Renal cortical epithelial cell (primary cell): ENCODE measurements at places on chromosomes 2 and 18. TPM values are rescaled to one million over a fixed set of nuclear protein-coding genes. Genes with fewer than 3 reads are reported as not detected.

DNA sequence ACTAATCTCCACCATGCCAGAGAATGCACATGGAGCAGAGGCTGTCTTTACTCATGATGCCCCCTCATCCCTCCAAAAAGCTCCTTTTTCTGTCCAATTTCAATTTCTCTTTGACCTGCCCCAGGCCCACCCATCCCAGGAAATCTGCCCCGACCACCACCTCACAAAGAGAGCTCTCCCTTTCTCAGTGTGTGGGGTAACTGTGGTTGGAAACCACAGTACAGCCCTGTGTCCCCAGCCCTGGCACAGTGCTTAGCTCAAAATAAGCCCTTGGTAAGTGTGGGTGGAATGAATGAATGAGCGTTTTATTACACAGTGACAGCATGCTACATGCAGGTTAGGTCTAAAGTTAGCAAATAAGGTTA lies 43.7 kb upstream of the CAB39 start:
- DNase-seq: no peak

GRCh38 chr2:8132351-8132831 lies 549.5 kb upstream of the ID2 start:
- DNase-seq: no peak

DNA sequence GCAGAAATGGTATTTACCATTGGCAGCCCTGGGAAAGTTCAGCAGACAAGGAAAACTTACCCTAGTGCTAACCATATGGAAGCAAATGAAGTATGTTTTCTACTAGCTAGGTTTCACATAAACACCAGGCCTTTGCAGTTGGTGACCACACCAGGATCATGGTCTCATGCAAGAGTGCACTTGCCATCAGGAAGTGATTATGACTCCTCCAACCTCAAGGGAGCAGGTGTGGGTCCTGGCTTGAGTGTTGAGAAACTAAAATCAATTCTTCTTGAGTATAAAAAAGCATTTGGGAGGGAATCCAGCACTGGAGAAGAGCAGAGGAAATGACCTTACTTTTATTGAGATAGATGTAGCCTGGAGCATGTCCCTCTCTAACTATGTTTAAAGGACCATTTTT lies 56.8 kb upstream of the SPAG16 start:
- DNase-seq: peak; percentile 51

- no peak for DNase-seq
These were observed 102.3 kb upstream of the ALPP start for GRCh38 chr2:232276084-232276732.

- no peak for DNase-seq
These were observed 270.8 kb upstream of the UBE2E3 start for GRCh38 chr2:180709392-180710145.

GRCh38 chr2:240289701-240290431 lies 145.6 kb upstream of the GPC1 start:
- no peak for DNase-seq

DNA sequence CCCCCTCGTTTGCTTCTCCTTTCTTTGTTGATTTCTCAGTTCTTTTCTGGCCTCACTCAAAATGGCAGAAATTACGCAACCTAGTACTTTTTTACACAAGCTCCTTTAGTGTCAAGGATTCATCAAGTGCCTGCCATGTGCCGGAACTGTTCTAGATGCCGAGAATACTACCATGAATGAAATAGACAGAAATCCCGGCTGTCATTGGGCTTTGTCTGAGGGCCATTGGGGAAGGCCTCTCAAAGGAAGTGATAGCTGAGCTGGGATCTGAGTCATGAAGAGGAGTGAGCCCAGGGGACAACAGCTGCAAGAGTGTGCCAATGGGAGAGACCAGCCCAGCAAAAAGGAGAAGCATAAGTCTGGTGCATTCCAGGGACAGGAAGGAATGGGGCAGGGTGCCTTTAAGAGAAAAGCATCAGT lies 34.3 kb upstream of the PPP1CB start:
- peak; percentile 75 for DNase-seq

DNA sequence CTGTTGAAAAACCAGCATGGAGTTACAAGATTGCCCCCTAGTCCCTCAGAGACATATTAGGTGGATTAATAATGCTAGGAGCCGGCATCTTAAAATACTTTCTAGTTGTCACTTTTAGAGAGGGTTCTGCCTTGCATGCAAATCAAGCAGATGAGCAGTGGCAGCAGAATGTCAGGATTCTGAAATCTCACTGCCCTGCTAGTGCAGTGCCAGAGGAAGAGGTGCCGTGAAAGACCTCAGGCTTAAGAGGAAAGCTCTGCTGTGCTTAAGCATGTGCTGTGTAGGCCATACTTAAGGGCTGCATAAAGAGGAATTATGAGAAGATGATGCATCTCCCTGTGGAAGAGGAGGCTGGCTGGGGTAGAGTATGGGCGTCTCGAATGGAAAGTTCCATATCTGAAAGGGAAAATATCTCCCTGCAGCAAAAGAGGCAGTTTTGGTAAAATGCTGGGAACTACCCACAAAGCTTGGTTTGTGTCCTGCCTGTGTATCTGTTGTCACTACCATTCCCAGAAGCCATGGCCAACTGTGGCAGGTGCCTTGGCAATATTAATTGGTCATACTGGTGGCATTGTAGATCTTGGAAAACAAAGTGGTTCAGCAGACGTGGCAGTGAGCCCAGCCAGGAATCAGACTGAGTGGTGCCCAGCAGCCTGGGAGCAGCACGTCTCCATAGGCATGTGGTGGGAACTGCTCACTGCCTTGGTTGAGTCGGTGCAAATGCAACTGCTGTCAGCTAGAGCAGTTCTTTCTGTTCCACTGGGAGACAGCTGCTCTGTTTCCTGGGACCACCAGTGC lies 131.9 kb downstream of the EVA1A start:
- DNase-seq: no peak

DNA sequence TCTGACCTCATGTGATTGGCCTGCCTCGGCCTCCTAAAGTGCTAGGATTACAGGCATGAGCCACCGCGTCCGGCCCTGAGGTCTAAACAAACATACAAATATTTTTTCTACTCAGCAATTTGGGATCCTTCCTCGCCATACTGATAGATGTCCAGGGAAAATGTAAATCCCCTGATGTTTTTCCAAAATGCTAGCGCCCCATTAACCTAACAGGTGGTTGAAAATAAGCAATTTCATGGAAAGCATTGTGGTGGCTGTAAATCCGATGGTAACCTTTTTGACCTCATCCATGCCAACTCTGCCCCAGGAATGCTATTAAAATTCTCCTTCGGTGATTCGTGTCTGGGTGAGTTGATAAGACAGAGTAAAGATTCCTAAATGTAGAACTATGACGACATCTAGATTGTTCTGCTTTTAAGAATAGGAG lies 19.3 kb downstream of the GEMIN6 start:
- DNase-seq: peak; percentile 41

- no peak for DNase-seq
These were observed 394.3 kb upstream of the CHST9 start for GRCh38 chr18:27579364-27579763.

GRCh38 chr18:47151439-47151838 lies 1.1 kb upstream of the HDHD2 start:
- DNase-seq: no peak

- no peak for DNase-seq
These were observed 2.9 kb downstream of the CAMKMT start for GRCh38 chr2:44364604-44365003.

DNA sequence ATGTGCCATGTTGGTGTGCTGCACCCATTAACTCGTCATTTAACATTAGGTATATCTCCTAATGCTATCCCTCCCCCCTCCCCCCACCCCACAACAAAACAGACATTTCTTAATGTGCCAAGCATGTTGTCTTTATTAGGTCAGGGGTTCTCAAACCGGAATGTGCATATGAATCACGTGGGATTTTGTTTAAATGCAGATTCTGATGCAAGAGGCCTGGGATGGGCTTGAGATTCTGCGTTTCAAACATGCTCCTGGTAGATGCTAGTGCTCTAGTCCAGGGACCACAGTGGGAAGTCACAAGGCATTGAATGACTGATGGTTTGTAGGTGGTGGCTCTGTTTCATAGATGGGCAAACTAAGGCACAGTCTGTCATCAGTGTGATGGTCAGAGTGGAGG lies 184.7 kb downstream of the SMAD7 start:
- DNase-seq: no peak

DNA sequence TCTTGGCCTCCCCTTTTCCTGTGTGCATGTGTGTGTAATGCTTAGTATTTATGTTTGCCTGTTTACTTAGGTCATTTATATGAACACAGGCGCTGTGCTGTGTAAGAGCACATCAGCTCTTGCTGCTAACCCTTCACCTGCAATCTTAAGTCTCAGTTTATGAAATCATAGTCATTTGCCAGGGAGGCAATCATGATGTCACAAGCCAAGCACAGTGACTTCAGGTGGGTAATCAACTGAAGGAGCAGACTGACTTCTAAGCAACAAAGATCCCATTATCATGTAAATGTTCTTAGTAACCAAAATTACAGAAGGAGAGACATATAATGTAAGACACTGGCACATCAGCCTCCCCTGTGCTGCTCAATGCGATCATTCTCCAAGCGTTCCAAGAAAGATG lies 386.3 kb upstream of the MEIS1 start:
- no peak for DNase-seq

GRCh38 chr2:86065512-86065911 lies 40.2 kb downstream of the POLR1A start:
- no peak for DNase-seq

- DNase-seq: no peak
These were observed 316.2 kb downstream of the EPHA4 start for GRCh38 chr2:221255862-221256261.

DNA sequence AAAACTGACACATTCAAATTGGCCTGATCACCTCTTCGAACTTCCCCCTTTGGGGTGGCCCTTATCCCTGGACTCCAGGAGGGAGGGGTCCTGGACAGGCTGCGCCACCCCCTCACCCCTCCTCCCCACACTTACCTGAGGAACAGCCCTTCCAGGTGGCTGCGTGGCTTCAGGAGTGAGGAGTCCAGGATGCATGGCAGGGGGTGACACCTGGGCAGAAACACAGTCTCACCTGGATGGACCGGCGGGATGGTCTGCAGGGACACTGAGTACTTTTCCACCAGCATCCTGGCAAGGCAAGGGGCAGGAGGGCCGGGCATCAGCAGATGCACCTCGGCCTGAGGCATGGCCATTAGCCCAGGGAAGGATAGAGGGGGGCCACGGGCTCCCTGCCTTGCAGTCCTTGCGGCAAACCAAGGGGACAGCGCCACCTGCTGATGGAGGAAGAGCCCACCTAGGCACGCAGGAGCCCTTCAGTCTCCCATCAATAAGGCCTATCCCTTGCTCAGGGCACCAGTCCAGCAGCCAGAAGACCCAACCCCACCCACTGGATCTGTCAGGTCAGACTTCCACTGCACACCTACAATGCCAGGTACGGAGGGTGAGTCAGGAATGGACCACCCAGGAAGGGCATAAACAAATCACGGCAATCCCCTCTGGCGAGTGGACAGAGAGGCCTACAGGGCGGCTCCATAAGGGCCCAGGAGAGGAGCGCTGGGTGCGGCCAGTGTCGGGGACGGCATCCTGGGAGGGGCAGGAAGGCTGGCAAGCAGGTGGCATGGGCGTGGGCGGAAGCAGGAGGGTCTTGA lies 26.0 kb downstream of the FAM178B start:
- peak; percentile 57 for DNase-seq

GRCh38 chr18:54726143-54726542 lies 102.1 kb upstream of the RAB27B start:
- DNase-seq: no peak

- DNase-seq: no peak
These were observed 14.7 kb downstream of the CDK15 start for GRCh38 chr2:201821080-201821479.

GRCh38 chr2:98087447-98088020 lies 567 bp downstream of the VWA3B start:
- DNase-seq: no peak

- DNase-seq: no peak
These were observed 92.1 kb downstream of the SLC8A1 start for GRCh38 chr2:40359811-40360210.

DNA sequence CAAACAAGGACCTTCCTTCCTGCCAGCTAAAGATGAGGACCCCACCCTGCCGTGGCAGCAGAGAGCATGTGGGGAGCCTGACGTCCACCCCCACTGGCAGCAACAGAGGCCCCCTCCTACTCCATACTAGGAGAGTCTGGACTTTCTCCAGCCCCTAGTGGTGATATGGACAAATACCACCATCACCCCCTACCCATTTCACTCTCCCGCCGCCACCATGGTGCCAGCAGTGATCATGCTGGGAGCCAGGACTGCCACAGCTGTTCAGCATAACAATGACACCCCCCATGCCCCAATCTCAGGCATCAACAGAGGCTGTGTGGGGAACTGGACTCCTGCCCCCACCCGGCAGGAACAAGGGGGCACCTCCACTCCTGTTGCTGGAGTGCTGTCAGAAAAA lies 42.7 kb upstream of the ATP9B start:
- DNase-seq: no peak

GRCh38 chr18:28127763-28128658 lies 48.9 kb downstream of the CDH2 start:
- peak; percentile 72 for DNase-seq

GRCh38 chr2:109210431-109211200 lies 81.6 kb downstream of the SH3RF3 start:
- DNase-seq: no peak

- no peak for DNase-seq
These were observed 217.0 kb downstream of the METTL4 start for GRCh38 chr18:2354292-2354691.

- DNase-seq: peak; percentile 83
These were observed 39.9 kb downstream of the CYRIA start for GRCh38 chr2:16625759-16626158.

DNA sequence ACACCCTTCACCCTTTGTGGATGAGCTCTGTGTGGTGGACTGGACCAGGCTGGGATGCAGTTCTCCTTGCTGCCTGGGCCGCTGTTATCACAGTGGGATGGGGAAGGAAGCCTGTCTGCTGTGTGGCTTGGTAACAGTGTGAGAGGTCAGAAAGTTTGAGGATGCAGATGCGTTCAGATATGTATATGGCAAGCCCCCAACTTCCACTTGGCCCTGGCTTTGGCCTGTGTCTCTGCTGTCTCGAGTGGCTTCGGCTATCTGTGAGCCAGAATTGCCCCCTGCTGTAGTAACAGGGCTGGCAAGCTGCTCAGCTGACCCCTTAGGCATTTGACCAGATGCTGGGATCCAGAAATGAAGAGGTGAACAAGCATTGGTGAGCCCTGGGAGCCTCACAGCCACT lies 106.8 kb downstream of the WDSUB1 start:
- DNase-seq: no peak

SPEG gene
- 2.3 and 10.8 TPM in 2 replicates for total RNA-seq

SCG2 gene
- total RNA-seq: 0.35 and 1.2 TPM in 2 replicates

DSG2 gene
- total RNA-seq: 111 and 134 TPM in 2 replicates

OSGEPL1 gene
- total RNA-seq: 7.3 and 8.0 TPM in 2 replicates

CACNB4 gene
- 0.52 and 0.75 TPM in 2 replicates for total RNA-seq

CASP10 gene
- total RNA-seq: 10.6 and 24.1 TPM in 2 replicates

BMP10 gene
- total RNA-seq: not detected in 2 replicates

EN1 gene
- total RNA-seq: not detected in 2 replicates

SCYGR7 gene
- total RNA-seq: not detected in 2 replicates

FRZB gene
- total RNA-seq: not detected in 2 replicates

PGAP1 gene
- 2.3 and 11.0 TPM in 2 replicates for total RNA-seq

FABP1 gene
- total RNA-seq: not detected in 2 replicates

HSPE1 gene
- total RNA-seq: 135 and 148 TPM in 2 replicates

RAX gene
- total RNA-seq: not detected in 2 replicates

IKZF2 gene
- total RNA-seq: 7.1 and 17.7 TPM in 2 replicates
